H9 (cell line): ENCODE measurements at places on chromosomes 2 and 18. TPM values are rescaled to one million over a fixed set of nuclear protein-coding genes. Genes with fewer than 3 reads are reported as not detected.

Gene GPR45
- not detected in 2 replicates for total RNA-seq

Gene DSC3
- total RNA-seq: 0.35 and 0.61 TPM in 2 replicates

Gene DNER
- 1.0 and 1.1 TPM in 2 replicates for total RNA-seq

Gene PAX8
- not detected in 2 replicates for total RNA-seq

Gene HNMT
- total RNA-seq: 1.3 and 1.9 TPM in 2 replicates

Gene MAL
- total RNA-seq: not detected in 2 replicates

Gene PFN4
- total RNA-seq: not detected in 2 replicates

Gene WNT6
- total RNA-seq: not detected in 2 replicates

Gene CAPN14
- total RNA-seq: 0.07 and 0.09 TPM in 2 replicates

Gene CD302
- total RNA-seq: 0.68 and 0.86 TPM in 2 replicates

Gene UGT1A4
- not detected in 2 replicates for total RNA-seq

Gene ITGB6
- total RNA-seq: not detected in 2 replicates

Gene GBX2
- total RNA-seq: 0.31 and 0.46 TPM in 2 replicates

Gene ANKRD30BL
- total RNA-seq: not detected in 2 replicates

Gene TMEM247
- not detected in 2 replicates for total RNA-seq

Gene AFF3
- 0.15 and 0.22 TPM in 2 replicates for total RNA-seq

Gene OTOS
- not detected in 2 replicates for total RNA-seq

Gene APCDD1
- 1.2 and 1.8 TPM in 2 replicates for total RNA-seq

Gene METTL21A
- 65.9 and 68.6 TPM in 2 replicates for total RNA-seq

Gene LRRC30
- not detected in 2 replicates for total RNA-seq

Gene GREB1
- 15.3 and 16.5 TPM in 2 replicates for total RNA-seq

Gene CDH19
- not detected in 2 replicates for total RNA-seq

Gene WDR43
- total RNA-seq: 154 and 186 TPM in 2 replicates

Gene SPP2
- not detected in 2 replicates for total RNA-seq

Gene CXCR1
- total RNA-seq: not detected in 2 replicates

Gene RALB
- total RNA-seq: 24.6 and 27.1 TPM in 2 replicates

Gene CYRIA
- total RNA-seq: 2.2 and 2.3 TPM in 2 replicates

Gene FAM124B
- total RNA-seq: 0.83 and 0.94 TPM in 2 replicates

Gene TMEM169
- 0.97 and 1.0 TPM in 2 replicates for total RNA-seq

Gene CSRNP3
- 2.3 and 3.6 TPM in 2 replicates for total RNA-seq
